SJCRH30 (cell line): ENCODE measurements at places on chromosomes 12 and 14. TPM values are rescaled to one million over a fixed set of nuclear protein-coding genes. Genes with fewer than 3 reads are reported as not detected.

The ZDHHC22 gene
- 12.1 and 13.4 TPM in 2 replicates for total RNA-seq

DNA sequence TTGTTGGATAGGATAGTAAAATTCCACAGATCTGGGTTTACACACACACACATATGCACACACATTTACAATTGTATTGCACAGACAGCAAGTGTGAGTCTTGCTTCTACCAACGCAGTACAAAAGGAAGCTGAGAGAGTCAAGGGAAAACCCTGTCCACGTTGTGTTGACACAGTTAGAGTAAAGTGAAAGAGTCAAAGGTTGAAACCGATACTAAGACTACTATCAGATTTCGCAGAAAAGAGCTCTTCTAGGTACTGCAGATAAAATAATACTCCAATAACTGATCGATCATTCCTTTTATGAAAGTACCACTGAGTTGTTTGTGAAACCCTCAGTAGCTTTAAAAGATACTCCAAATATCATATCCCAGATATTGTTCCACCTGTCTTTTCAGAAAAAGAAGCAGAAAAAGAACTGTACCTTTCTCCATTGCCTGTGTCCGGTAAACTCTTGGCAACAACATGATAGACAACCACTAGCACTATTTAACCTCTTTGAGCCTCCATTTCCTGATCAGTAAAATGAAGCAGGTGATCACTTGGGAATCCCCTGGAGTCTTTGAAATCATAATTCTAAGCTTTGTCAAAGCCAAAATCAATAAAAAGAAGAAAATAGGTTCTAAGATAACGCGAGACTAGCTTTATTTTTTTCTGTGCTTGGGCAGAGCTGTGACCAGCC is 224.6 kb upstream of the FOXN3 start:
- no peaks in the 10 kb centered on the region for H3K4me1 ChIP-seq
- no peaks in the 10 kb centered on the region for H3K36me3 ChIP-seq
- H3K4me3 ChIP-seq = no peak overlapping the region

The RERGL gene
- total RNA-seq = not detected in 2 replicates

The TSPAN19 gene
- total RNA-seq = 0.13 and 0.49 TPM in 2 replicates

The FGF6 gene
- not detected in 2 replicates for total RNA-seq

DNA sequence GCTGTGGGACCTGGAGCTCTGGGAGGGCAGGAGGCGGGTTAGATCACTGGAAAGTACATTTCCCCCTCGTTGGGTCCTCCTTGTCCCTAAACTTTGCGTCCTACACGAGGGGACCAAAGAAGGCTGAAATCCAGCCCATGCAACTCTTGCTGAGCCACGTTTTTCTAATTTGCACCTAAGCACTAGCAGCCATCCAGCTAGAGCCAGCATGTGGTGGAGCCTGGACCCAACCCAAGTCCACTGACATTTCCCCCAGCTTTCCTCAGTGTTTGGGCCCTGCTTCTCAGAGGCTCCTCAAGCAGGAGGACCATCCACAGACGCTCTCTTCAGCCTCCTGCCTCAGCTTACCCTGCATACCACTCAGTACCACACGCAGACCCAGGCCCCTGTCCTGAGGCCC is 49.7 kb downstream of the TSPAN11 start:
- no peak overlapping the region for H3K27ac ChIP-seq
- H3K4me1 ChIP-seq = peaks cover 2% of the 10 kb centered on the region
- no peaks in the 10 kb centered on the region for H3K36me3 ChIP-seq
- DNase-seq = no peak
- H3K27me3 ChIP-seq = no peaks in the 10 kb centered on the region

DNA sequence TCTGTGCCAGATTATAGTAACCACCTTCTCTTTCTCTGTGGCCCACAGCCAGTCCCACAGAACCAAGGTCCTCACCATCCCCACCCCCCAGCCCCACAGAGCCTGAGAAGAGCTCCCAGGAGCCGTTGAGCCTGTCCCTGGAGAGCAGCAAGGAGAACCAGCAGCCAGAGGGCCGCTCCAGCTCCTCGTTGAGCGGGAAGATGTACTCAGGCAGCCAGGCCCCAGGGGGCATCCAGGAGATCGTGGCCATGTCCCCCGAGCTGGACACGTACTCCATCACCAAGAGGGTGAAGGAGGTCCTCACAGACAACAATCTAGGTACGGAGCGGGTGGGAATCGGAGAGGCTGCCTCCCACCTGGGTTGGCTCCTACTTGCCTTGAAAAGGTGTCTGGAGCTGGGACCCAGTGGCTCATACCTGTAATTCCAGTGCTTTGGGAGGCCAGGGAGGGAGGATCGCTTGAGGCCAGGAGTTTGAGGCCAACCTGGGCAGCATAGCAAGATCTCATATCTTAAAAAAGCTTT is 34.4 kb downstream of the PHETA1 start:
- no peaks in the 10 kb centered on the region for H3K36me3 ChIP-seq
- H3K4me1 ChIP-seq = no peaks in the 10 kb centered on the region
- no peak for DNase-seq
- H3K27me3 ChIP-seq = 0 out of 2 replicates have a peak, but pooled peaks cover 3% of the 10 kb centered on the region

The RTN1 gene
- 0.46 and 0.49 TPM in 2 replicates for total RNA-seq

The MGST1 gene
- total RNA-seq = 37.7 and 42.2 TPM in 2 replicates

- H3K4me3 ChIP-seq = no peak overlapping the region
- H3K27me3 ChIP-seq = no peaks in the 10 kb centered on the region
- peaks cover 17% of the 10 kb centered on the region for H3K4me1 ChIP-seq
- peak; percentile 95 for DNase-seq
Observed at GRCh38 chr14:70014406-70015095, 135.3 kb downstream of the SMOC1 start.

DNA sequence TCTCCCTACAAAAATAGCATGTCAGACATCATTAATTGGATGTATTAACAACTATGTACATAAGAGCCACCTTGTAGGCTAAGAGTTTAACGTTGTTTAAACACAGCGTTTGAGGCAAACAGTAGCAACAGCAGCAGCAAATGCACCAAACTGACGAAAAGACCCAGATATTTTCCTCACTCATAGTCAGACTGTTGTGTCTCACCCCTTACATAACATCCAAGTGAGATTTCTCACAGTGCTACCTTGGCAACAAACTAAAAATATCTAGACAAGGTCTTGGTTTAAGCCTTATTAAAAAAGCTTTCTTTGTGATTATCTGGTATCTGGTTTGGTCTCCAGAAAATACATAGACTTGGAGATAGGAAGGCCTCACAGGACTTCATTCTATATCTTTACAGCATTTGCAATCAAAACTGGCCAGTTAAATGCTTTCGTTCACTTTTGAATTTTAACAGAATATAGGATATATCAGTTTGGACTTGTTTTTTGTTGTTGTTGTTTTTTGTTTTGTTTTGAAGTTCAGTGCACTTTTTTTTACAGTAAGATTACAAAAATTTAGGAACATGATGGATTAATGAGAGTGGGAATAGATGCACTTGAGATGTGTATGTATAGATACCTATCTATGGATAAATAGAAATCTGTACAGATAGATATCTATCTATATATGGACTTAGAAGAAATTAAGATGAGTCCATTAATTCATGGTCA is 4.1 kb downstream of the BHLHE41 start:
- H3K27ac ChIP-seq = no peak overlapping the region
- H3K4me1 ChIP-seq = 0 out of 2 replicates have a peak, but pooled peaks cover 6% of the 10 kb centered on the region
- DNase-seq = no peak
- H3K4me3 ChIP-seq = no peak overlapping the region
- H3K27me3 ChIP-seq = 0 out of 2 replicates have a peak, but pooled peaks cover 3% of the 10 kb centered on the region

GRCh38 chr12:121806546-121807423 is 3.0 kb downstream of the SETD1B start:
- H3K27me3 ChIP-seq = no peaks in the 10 kb centered on the region
- peaks cover 12% of the 10 kb centered on the region; the same call in 1 of the 2 replicates for H3K36me3 ChIP-seq
- no peak overlapping the region for H3K27ac ChIP-seq
- peaks cover 14% of the 10 kb centered on the region for H3K4me1 ChIP-seq
- DNase-seq = no peak

The ASCL1 gene
- total RNA-seq = not detected in 2 replicates

GRCh38 chr14:42424501-42424900 is 817.8 kb downstream of the LRFN5 start:
- H3K36me3 ChIP-seq = no peaks in the 10 kb centered on the region
- no peaks in the 10 kb centered on the region for H3K27me3 ChIP-seq
- no peak overlapping the region for H3K27ac ChIP-seq
- no peaks in the 10 kb centered on the region for H3K4me1 ChIP-seq
- no peak for DNase-seq

GRCh38 chr12:106342397-106343213 is 14.9 kb upstream of the POLR3B start:
- H3K27me3 ChIP-seq = no peaks in the 10 kb centered on the region
- H3K4me1 ChIP-seq = no peaks in the 10 kb centered on the region
- no peak for DNase-seq

- H3K27ac ChIP-seq = peak within 1 kb of the TSS; percentile 15; the same call in 1 of the 2 replicates
- no peaks in the 10 kb centered on the region for H3K36me3 ChIP-seq
- H3K4me3 ChIP-seq = no peak within 1 kb of the TSS
- H3K4me1 ChIP-seq = peaks cover 6% of the 10 kb centered on the region
- DNase-seq = no peak
- no peaks in the 10 kb centered on the region; the same call in 1 of the 2 replicates for H3K27me3 ChIP-seq
Observed at GRCh38 chr12:8156845-8157244, at the start of gene ZNF705A. Gene ZNF705A, plus strand, starts transcription at chr12:8157015. Its CDS starts 15,611 bp downstream, at chr12:8172626.

DNA sequence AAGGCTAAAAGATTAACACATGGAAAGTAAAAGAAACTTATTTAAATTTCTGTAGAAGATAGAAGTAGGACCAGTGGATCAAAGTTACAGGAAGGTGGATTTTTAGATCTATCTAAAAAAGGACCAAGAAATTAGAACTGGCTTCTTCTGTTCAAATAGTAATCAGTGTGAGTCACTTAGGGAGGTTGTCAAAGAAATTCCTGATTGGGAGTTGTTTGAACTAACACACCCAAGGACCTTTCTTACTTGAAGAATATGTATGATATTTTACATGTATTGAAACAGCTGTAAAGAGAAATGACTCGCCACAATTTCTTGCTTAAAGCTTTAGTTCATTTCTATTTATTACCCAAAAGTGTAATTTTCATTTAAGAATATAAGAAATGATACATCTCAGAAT is 256.9 kb downstream of the RAD51B start:
- peaks cover 7% of the 10 kb centered on the region; the same call in 1 of the 2 replicates for H3K4me1 ChIP-seq
- H3K36me3 ChIP-seq = no peaks in the 10 kb centered on the region
- no peak for DNase-seq
- H3K27me3 ChIP-seq = no peaks in the 10 kb centered on the region
- H3K27ac ChIP-seq = no peak overlapping the region
- no peak overlapping the region for H3K4me3 ChIP-seq

The SDR39U1 gene
- total RNA-seq = 29.3 and 34.1 TPM in 2 replicates

GRCh38 chr12:3885277-3886094 is 12.3 kb upstream of the PARP11 start:
- H3K27me3 ChIP-seq = no peaks in the 10 kb centered on the region
- no peaks in the 10 kb centered on the region for H3K36me3 ChIP-seq
- peak; percentile 82 for DNase-seq
- peaks cover 21% of the 10 kb centered on the region for H3K4me1 ChIP-seq
- no peak overlapping the region; the same call in 1 of the 2 replicates for H3K4me3 ChIP-seq

GRCh38 chr14:68518166-68518565 is 274.7 kb downstream of the ZFP36L1 start:
- no peak overlapping the region for H3K4me3 ChIP-seq
- H3K27me3 ChIP-seq = no peaks in the 10 kb centered on the region
- no peaks in the 10 kb centered on the region for H3K36me3 ChIP-seq
- peaks cover 71% of the 10 kb centered on the region for H3K4me1 ChIP-seq
- DNase-seq = peak; percentile 92

The GZMH gene
- total RNA-seq = not detected in 2 replicates

- DNase-seq = no peak
- H3K4me3 ChIP-seq = no peak overlapping the region
- H3K27ac ChIP-seq = no peak overlapping the region
- H3K27me3 ChIP-seq = no peaks in the 10 kb centered on the region
Observed at GRCh38 chr12:61687407-61687806, 572.8 kb upstream of the USP15 start.

The LBHD2 gene
- total RNA-seq = not detected in 2 replicates

The BTBD6 gene
- total RNA-seq = not detected in 2 replicates

GRCh38 chr12:55607821-55608594 is 28.7 kb upstream of the OR10P1 start:
- no peak overlapping the region for H3K4me3 ChIP-seq
- no peaks in the 10 kb centered on the region for H3K27me3 ChIP-seq
- no peak overlapping the region for H3K27ac ChIP-seq
- no peak for DNase-seq
- H3K36me3 ChIP-seq = no peaks in the 10 kb centered on the region

The KRT82 gene
- not detected in 2 replicates for total RNA-seq

The DENND5B gene
- 20.8 and 22.4 TPM in 2 replicates for total RNA-seq

DNA sequence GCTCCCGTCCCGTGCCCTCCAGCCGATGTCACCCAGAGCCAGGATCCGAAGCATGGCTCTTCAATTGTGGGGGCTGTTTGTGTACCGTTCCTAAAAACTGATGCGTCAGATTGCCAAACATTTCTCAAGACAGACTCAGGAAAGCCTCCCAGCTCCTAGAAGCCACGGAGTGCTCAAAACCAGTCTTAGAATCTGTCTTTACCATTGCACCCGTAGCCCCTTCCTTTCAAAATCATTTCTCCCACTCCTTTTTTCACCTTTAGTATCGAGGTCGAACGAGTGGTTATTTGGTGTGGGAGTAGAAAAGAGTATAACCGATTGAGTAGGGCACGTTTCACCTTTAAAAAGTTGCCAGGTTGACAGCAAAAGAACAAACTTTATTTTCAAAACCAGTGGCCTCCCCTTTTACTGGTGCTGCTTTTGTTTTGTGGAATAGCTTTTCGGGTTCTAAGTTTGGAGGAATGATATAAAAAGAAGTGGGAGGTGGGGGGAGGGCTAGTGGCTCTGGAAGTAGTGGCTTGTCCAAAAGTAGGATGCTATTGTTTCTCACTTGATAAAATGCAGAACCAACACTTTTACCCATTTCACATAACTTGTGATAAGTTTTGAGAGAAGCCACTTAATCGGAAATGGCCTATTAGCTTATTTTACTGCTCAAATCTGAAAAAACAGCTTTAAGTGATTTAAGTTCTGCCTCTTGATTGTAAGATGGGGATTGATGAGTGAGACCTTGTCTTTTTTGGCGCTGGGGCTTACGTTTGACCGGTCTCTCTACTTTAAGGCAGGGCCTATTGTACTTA is 803 bp downstream of the STK38L start:
- no peak for DNase-seq
- peaks cover 7% of the 10 kb centered on the region; the same call in 1 of the 2 replicates for H3K4me1 ChIP-seq
- H3K4me3 ChIP-seq = peak overlapping the region; percentile 78
- H3K27me3 ChIP-seq = no peaks in the 10 kb centered on the region
- peak overlapping the region; percentile 54 for H3K27ac ChIP-seq

The VRTN gene
- total RNA-seq = not detected in 2 replicates

DNA sequence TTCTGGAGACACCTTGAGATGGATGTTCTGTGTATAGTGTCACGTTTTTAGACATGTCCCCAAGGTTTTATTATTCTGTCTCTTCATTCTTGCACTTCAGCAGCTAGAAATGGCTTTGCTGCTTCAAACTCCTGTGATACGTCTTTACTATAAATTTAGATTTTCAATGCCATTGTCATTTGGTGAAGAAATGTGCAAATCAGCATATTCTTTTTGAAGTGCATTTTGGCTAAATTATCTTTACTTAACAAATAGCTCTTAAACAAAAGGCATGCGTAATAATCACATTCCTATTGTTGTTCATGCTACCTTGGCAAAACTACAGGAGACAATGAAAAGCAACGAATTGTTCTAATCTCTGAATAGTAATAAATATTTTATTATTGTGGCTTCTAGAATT is 502.9 kb upstream of the SYT1 start:
- H3K27me3 ChIP-seq = no peaks in the 10 kb centered on the region
- H3K27ac ChIP-seq = no peak overlapping the region
- no peak for DNase-seq
- H3K4me1 ChIP-seq = no peaks in the 10 kb centered on the region
- H3K36me3 ChIP-seq = no peaks in the 10 kb centered on the region
- no peak overlapping the region for H3K4me3 ChIP-seq

GRCh38 chr12:112711026-112711425 is 80.5 kb upstream of the RPH3A start:
- no peak overlapping the region for H3K27ac ChIP-seq
- H3K27me3 ChIP-seq = no peaks in the 10 kb centered on the region
- H3K4me3 ChIP-seq = no peak overlapping the region
- DNase-seq = no peak
